ENCODE measurements at places on chromosomes 4 and X.

DNA sequence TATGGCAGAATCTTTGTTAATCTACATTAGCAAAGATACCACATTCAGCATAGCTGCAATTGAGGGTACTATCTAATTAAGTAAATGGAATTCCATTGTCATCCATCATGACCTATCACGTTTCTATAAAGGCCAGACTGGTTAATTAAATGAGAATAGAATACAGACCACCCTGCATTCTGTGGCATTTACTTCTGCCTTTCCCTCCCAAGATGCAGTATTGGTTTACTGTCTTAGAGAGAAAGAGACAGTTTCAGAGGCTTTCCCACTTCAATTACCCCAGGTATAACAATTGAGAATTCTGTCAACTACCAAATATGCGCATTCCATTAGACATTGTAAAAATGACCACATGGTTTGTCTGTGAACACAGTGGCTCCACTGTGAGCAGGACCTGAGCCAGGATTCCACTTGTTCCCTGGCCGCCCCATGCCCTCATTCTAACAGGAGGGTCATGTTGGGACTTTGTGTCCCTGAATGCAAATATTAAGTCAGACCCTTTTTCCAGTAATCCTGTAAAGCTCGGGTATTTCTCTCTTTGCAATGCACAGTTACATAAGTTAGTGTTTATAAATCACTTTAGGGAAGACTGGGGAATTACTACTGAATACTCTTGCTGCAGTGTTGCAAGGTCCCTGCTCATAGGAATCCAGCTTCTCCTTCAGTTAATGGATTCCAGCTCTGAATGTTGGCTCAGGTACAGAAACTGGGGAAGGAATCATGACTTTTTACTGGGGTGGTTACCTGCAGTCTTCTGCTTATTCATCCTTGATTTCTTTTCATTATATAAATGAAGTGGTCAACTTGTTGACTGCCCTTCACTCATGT lies 261.0 kb downstream of the PDGFC start:
- no peak for DNase-seq

GRCh38 chr4:87017580-87018342 lies 83.0 kb downstream of the AFF1 start:
- no peak for DNase-seq

- no peak for DNase-seq
These were observed 69.9 kb upstream of the ELOVL6 start for GRCh38 chr4:110268352-110268751.

DNA sequence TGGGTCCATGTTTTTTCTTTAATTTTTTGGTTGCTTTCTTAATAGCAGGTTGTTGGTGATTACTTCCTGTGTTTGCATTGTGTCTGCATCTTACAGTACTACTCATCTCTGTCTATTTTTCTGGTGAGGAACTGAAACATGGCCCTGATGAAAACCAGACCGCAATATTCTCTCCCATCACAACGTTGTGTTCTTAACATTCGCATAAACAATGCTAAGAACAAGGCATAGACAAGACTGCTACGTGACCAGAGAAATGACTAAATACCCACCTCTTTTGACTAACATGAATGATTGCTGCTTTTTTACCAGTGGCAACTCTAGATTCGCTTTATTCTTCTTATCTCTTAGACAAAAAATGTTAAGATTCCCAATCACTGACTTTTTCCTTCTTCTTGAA lies 179.1 kb downstream of the GC start:
- no peak for DNase-seq

DNA sequence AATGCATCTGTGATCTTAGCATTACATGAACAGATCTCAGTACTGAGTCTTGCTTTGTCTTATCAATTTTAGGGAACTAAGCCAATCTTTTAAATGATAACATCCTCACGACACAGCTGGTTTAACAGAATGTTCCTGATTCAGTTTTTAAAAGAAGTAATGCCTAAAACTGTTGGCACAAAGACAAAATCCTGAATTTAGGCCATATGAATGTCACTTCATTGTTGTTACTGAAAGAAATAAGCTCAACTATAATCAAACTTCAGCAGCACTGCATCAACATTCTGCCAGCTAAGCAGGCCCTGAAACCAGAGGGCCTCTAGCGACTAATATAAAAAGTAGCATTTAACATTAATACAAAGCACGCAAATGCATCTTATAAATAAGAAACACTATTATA lies 130.6 kb downstream of the FRYL start:
- DNase-seq, result no peak

Measured in LoVo (cell line).